CD8-positive, alpha-beta memory T cell (primary cell): ENCODE measurements at places on chromosomes 1 and 21. TPM values are rescaled to one million over a fixed set of nuclear protein-coding genes. Genes with fewer than 3 reads are reported as not detected.
A peak's percentile ranks its signal among the peaks of the same experiment; 100 is the strongest.

- no peak overlapping the region for H3K27ac ChIP-seq
- no peak overlapping the region for H3K4me3 ChIP-seq
- no peak for DNase-seq
- no peaks in the 10 kb centered on the region for H3K36me3 ChIP-seq
- no peaks in the 10 kb centered on the region for H3K4me1 ChIP-seq
- H3K27me3 ChIP-seq = no peaks in the 10 kb centered on the region
These were observed 106.5 kb upstream of the GADD45A start for GRCh38 chr1:67578397-67579020.

GRCh38 chr21:26093122-26093521 lies 77.4 kb downstream of the APP start:
- no peaks in the 10 kb centered on the region for H3K27me3 ChIP-seq
- no peak overlapping the region for H3K4me3 ChIP-seq
- DNase-seq = no peak
- H3K36me3 ChIP-seq = no peaks in the 10 kb centered on the region

The PCP4 gene
- not detected for total RNA-seq

DNA sequence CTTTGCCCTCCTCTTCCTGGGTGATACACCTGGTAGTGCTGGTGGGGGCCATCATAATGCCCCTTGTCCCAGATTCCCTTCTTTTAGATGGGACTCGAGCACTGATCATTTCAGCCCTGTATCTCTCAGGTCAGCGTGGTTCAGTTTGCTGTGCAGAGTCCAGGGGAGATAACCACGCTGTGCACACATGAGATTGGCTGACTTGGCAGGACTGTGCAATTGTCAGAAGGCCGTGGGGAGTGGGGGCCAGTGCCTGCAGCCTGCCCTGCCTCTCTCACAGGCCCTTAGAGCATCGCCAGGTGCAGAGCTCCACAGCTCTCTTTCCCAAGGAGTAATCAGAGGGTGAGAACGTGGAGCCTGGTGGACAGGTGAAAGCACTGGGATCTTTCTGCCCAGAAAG lies 15.2 kb downstream of the EPHX1 start:
- DNase-seq = no peak
- no peaks in the 10 kb centered on the region for H3K36me3 ChIP-seq
- no peak overlapping the region for H3K4me3 ChIP-seq
- H3K4me1 ChIP-seq = no peaks in the 10 kb centered on the region
- H3K27me3 ChIP-seq = no peaks in the 10 kb centered on the region
- no peak overlapping the region for H3K27ac ChIP-seq

DNA sequence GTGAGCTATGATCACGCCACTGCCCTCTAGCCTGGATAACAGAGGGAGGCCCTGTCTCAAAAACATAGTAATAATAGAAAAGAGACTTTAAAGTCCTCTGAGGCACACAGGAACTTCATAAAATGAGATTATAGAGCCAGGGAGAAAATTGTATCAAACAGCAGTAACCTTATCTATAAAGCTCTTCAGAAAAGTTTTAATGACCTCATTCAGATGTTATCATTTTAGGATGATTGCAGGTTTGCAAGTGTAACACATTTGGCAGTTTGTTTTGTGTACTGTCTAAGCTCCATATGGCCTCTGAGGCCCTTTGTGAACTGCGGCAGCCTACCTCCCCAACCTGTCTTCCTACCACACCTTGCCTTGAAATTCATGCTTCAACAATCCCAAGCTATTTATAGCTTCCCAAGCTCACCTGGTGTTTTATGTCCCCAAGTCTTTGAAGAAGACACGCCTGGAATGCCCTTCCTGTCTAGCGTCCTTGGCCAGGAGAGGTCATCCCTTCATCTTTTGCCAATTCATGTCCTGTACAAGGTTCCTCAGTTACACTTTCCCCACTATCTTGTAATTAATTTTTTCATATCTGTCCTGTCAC lies 8.5 kb upstream of the AKNAD1 start:
- no peak for DNase-seq
- no peak overlapping the region for H3K27ac ChIP-seq
- H3K4me3 ChIP-seq = no peak overlapping the region
- no peaks in the 10 kb centered on the region for H3K36me3 ChIP-seq
- H3K27me3 ChIP-seq = no peaks in the 10 kb centered on the region
- no peaks in the 10 kb centered on the region for H3K4me1 ChIP-seq

GRCh38 chr1:89098857-89099256 lies 27.1 kb downstream of the GBP2 start:
- H3K36me3 ChIP-seq = no peaks in the 10 kb centered on the region
- DNase-seq = no peak
- H3K27me3 ChIP-seq = no peaks in the 10 kb centered on the region
- no peak overlapping the region for H3K4me3 ChIP-seq
- H3K4me1 ChIP-seq = no peaks in the 10 kb centered on the region

The KMO gene
- 0.60 TPM for total RNA-seq

DNA sequence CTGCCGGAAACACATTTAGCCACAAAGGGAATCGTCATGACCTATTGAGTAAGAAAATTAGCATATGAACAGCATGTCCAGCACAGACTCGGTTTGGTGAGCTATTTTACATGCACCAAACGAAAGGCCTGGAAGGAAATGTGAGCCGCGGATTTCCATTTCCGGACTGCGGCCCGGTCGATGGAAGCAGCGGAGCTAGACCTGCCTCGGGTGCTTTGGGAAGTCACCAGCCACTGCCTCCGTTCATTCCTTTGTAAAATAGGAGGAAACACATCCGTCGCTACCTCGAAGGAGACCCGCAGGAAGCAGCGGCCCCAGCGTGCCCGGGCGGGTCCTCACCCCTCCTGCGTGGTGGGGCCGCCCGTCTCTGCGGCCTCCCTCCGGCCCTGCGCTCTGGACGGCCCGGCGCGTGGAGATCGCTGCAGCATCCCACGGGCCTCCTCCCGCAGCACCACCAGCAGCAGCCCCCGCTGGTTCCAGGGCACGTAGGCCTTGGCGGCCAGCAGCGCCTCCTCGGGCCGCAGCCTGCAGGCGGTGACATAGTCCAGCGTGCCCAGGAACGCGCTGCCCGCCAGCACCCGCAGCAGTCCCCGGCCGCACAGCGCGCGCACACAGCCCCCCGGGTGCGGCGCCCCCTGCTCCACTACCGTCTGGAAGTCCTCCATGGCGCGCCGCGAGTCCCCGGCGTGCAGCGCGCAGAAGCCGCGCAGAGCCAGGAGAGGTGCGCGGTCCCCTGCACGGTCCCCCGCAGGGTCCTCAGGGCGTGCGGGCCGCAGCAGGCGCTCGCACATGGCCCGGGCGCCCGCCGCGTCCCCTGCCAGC lies 12.1 kb downstream of the TTC34 start:
- H3K27me3 ChIP-seq = peaks cover 6% of the 10 kb centered on the region
- H3K27ac ChIP-seq = no peak overlapping the region
- no peaks in the 10 kb centered on the region for H3K36me3 ChIP-seq
- no peak for DNase-seq

DNA sequence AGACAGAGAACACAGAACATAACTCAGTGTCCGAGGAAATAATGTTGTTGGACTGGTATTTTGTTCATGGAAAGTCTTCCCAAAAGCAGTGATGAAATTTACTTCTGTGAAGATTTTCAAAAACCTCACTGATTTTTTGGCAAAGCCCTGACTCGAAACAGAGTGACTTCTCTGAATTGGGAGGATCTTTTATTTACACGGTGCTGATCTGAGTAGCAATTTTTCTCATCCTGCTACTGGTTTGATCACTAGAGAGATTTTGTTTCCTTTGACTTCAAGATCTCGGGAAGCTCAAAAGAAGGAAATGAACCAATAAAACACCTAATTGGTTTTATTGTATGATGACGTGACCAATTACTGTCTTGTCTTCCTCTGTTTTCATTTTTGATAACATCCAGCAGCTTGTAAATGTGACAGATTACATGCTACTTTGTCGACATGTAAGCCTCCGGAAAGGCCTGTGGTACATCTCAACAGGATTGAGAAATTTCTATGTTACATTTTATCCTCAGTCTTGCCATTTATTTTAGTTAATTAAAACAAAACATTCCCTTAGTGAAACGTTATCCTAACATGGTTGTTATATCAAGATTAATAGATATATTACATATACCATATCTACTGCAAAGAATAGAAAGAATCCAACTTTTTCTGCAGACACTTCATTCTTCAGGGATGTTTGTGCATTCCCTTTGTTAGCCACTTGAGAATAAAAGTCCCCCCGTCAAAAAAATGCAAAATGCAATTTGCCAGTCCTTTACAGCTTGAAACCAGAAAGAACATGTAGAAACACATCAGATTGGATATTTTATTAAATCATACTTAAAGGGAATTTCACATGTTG lies 42.8 kb upstream of the IFI44L start:
- no peaks in the 10 kb centered on the region for H3K4me1 ChIP-seq
- H3K36me3 ChIP-seq = no peaks in the 10 kb centered on the region
- no peaks in the 10 kb centered on the region for H3K27me3 ChIP-seq
- H3K27ac ChIP-seq = no peak overlapping the region

The CCDC17 gene
- total RNA-seq = 1.4 TPM

- H3K4me1 ChIP-seq = no peaks in the 10 kb centered on the region
- no peak overlapping the region for H3K4me3 ChIP-seq
- H3K36me3 ChIP-seq = no peaks in the 10 kb centered on the region
- H3K27ac ChIP-seq = no peak overlapping the region
- H3K27me3 ChIP-seq = no peaks in the 10 kb centered on the region
These were observed 46.2 kb downstream of the TRABD2B start for GRCh38 chr1:47951026-47951425.

The SMIM1 gene
- 1.6 TPM for total RNA-seq

GRCh38 chr1:57839067-57839466 lies 415.2 kb upstream of the DAB1 start:
- H3K4me1 ChIP-seq = no peaks in the 10 kb centered on the region
- no peak overlapping the region for H3K27ac ChIP-seq
- no peak overlapping the region for H3K4me3 ChIP-seq
- no peak for DNase-seq
- H3K36me3 ChIP-seq = no peaks in the 10 kb centered on the region

The ST6GALNAC5 gene
- total RNA-seq = not detected

The DCST2 gene
- 0.16 TPM for total RNA-seq

DNA sequence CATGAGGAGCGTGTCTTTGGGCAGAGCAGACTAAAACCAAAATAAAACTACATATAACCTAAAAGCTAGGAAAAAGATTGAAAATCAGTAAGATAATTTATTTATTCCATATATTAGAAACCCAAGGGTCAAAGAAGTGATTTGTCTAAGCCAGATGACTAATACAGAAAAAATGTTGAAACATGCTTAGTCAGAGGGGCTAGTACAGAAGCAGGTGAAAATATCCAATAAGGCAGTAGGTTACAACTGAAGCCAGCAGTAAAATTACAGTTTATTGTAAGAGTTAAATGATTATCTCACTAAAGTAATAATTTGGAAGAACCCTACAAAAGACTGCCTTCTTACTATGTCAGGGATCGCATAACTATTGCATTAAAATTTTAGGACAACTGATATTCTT lies 1190.9 kb upstream of the PRMT6 start:
- no peak overlapping the region for H3K27ac ChIP-seq
- no peak for DNase-seq
- no peaks in the 10 kb centered on the region for H3K27me3 ChIP-seq
- H3K4me3 ChIP-seq = no peak overlapping the region

- H3K36me3 ChIP-seq = no peaks in the 10 kb centered on the region
- H3K27me3 ChIP-seq = no peaks in the 10 kb centered on the region
- H3K27ac ChIP-seq = no peak overlapping the region
- H3K4me3 ChIP-seq = no peak overlapping the region
- DNase-seq = no peak
- H3K4me1 ChIP-seq = peaks cover 39% of the 10 kb centered on the region
These were observed 356.3 kb upstream of the B3GALT2 start for GRCh38 chr1:193542690-193543089.

The CELA2B gene
- not detected for total RNA-seq

The OR2T6 gene
- not detected for total RNA-seq

GRCh38 chr1:221711656-221712055 lies 30.2 kb downstream of the DUSP10 start:
- H3K27me3 ChIP-seq = no peaks in the 10 kb centered on the region
- H3K4me1 ChIP-seq = peaks cover 70% of the 10 kb centered on the region
- H3K4me3 ChIP-seq = no peak overlapping the region
- H3K27ac ChIP-seq = peak overlapping the region; percentile 60
- DNase-seq = no peak

- no peak overlapping the region for H3K27ac ChIP-seq
- no peaks in the 10 kb centered on the region for H3K27me3 ChIP-seq
- no peaks in the 10 kb centered on the region for H3K4me1 ChIP-seq
- no peaks in the 10 kb centered on the region for H3K36me3 ChIP-seq
- H3K4me3 ChIP-seq = no peak overlapping the region
These were observed 5.6 kb upstream of the REN start for GRCh38 chr1:204171751-204172178.

- no peak for DNase-seq
- peak overlapping the region; percentile 96 for H3K4me3 ChIP-seq
- H3K27me3 ChIP-seq = no peaks in the 10 kb centered on the region
- H3K36me3 ChIP-seq = peaks cover 33% of the 10 kb centered on the region
These were observed 376 bp downstream of the SF3A3 start for GRCh38 chr1:37989361-37989930.

The ABCA4 gene
- total RNA-seq = not detected

DNA sequence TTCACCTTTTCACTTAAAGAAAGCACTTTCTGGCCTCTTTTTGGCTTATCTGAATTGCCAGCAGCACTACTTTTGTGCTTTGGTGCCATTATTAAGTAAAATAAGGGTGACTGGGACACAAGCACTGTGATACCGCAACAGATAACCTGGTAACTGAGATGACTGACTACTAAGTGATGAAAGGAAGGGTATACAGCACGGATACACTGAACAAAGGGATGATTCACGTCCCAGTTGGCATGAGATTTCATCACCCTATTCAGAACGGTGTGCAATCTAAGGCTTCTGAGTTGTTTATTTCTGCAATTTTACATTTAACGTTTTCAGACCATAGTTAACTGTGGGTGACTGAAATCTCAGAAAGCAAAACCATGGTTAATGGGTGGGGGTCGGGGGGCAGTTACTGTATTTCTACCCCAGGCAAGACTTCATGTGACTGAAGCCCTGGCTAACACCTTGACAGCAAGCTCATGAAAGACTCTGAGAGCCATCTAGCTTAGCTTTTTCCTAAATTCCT lies 102.8 kb downstream of the CLIC6 start:
- H3K36me3 ChIP-seq = no peaks in the 10 kb centered on the region
- DNase-seq = no peak
- H3K4me3 ChIP-seq = no peak overlapping the region
- no peaks in the 10 kb centered on the region for H3K27me3 ChIP-seq
- H3K4me1 ChIP-seq = no peaks in the 10 kb centered on the region

GRCh38 chr1:67060811-67061218 lies 6.9 kb upstream of the SLC35D1 start:
- H3K4me1 ChIP-seq = no peaks in the 10 kb centered on the region
- H3K4me3 ChIP-seq = no peak overlapping the region
